Adrenal gland (tissue), 19 donors: ENCODE measurements at places on chromosomes 2 and 18. TPM values are rescaled to one million over a fixed set of nuclear protein-coding genes. Genes with fewer than 3 reads are reported as not detected.

- no peaks in the 10 kb centered on the region for H3K36me3 ChIP-seq
- no peak overlapping the region for H3K4me3 ChIP-seq
- H3K27ac ChIP-seq, result no peak overlapping the region
- DNase-seq, result no peak
- H3K4me1 ChIP-seq, result peaks cover 5% of the 10 kb centered on the region
Measured at GRCh38 chr2:113113807-113114206, 13.6 kb upstream of the IL1RN start.

DNA sequence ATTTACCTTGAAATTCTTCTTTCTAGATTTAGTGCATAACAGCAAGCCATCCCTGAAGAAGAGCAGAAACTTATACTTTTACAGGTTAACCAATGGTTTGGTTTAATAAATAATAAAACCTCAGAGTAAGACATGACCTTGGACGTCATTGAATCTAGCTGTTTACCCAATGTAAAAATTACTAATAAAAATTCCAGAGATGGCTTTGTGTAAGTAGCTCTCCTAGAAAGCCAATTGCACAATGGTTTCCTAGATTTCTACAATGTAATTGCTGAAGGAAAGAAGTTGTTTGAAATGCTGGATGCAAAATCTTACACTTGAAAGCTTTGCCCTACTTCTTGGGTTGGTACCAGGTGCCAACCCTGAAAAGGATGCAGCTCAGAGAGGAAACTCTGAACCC lies 1.5 kb downstream of the XDH start:
- no peaks in the 10 kb centered on the region for H3K4me1 ChIP-seq
- H3K27me3 ChIP-seq, result no peaks in the 10 kb centered on the region
- H3K4me3 ChIP-seq, result no peak overlapping the region
- no peak for DNase-seq
- no peak overlapping the region for H3K27ac ChIP-seq

- H3K27me3 ChIP-seq, result no peaks in the 10 kb centered on the region
- no peak overlapping the region for H3K4me3 ChIP-seq
- DNase-seq, result no peak
- H3K27ac ChIP-seq, result no peak overlapping the region
- H3K4me1 ChIP-seq, result no peaks in the 10 kb centered on the region
Measured at GRCh38 chr2:96225016-96225533, 16.4 kb upstream of the STARD7 start.

DNA sequence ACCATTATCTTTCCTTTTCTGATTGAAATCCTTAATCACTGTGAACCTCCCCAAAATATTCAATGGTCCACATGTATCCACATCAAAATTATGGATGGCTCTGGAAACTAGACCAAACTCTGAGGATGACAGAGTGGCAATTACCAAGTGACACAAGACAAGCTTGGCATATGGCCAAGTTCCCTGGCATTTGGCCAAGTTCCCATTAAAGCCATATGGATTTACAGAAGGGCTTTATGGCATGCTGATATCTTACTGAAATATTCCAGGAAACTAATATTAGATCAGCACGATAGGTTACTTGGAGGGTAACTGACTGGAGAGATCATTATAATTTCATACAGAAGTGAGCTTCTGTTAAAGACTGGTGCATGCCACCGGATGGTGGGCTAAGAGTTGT lies 21.9 kb upstream of the CERS6 start:
- H3K27me3 ChIP-seq, result no peaks in the 10 kb centered on the region
- H3K4me1 ChIP-seq, result no peaks in the 10 kb centered on the region
- no peaks in the 10 kb centered on the region for H3K36me3 ChIP-seq
- no peak overlapping the region for H3K4me3 ChIP-seq
- no peak for DNase-seq

DNA sequence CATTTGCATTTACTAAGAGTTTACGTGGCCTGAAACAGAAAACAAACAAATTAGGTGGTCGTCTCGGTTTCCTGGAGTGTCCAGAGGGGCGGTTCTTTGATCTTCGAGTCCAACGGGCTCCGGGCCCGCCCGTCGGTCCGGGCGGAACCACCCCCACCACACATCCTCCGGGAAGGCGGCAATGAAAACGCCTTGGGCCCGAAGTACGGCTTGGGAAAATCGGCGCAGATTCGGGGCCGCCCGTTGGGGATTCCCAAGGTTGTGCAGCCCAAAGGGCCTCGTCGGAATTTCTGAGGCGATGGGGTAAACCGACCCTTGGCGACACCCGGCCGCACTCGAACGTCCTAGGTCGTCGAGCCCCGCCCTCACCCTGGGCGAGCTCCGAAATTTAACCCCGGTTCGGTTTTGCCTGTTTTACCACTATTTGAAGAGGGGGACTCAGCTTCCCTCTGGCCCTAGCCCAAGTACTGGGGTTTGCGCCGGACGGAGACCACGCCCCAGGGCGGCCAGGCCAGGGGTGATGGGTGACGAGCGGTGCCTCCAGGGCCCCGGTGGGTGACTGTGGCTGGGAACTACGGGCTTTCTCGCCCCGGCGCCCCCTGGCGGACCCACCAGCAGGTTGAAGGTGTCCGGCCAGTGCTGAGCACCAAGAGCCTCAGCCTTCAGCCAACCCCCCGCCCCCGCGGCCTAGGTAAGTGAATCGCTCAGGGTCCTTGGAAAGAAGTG lies 1.9 kb upstream of the CFAP53 start:
- no peak overlapping the region for H3K4me3 ChIP-seq
- no peaks in the 10 kb centered on the region for H3K27me3 ChIP-seq
- H3K36me3 ChIP-seq, result peaks cover 45% of the 10 kb centered on the region
- DNase-seq, result peak; percentile 76

- no peak overlapping the region for H3K27ac ChIP-seq
- no peaks in the 10 kb centered on the region for H3K4me1 ChIP-seq
- no peaks in the 10 kb centered on the region for H3K27me3 ChIP-seq
- no peak for DNase-seq
- H3K36me3 ChIP-seq, result no peaks in the 10 kb centered on the region
- H3K4me3 ChIP-seq, result no peak overlapping the region
Measured at GRCh38 chr2:216721141-216721540, 25.8 kb upstream of the IGFBP5 start.

GRCh38 chr18:79583984-79584401 lies 95.6 kb upstream of the CTDP1 start:
- no peaks in the 10 kb centered on the region for H3K4me1 ChIP-seq
- no peaks in the 10 kb centered on the region for H3K27me3 ChIP-seq
- H3K27ac ChIP-seq, result no peak overlapping the region
- no peak overlapping the region for H3K4me3 ChIP-seq
- DNase-seq, result no peak

DNA sequence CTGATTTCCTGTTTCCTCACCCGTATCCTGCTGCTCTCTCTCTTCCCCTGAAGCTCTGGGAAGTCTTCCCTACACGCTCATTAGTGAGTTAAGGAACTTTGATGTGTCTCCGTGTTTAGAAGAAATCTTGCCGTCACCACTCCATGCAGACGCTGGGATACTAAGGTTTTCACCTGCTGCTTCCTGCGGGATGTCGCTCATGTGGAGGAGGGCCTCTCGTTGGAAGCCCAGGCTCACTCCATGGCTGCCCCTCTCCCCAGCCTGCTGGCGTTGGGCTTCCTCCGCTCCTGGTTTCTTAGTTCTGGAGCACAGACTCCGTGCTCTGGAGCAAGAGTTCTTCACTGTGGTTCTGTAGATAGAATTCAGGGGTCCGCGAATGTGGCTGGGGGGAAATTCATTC lies 326.3 kb downstream of the GBX2 start:
- no peak overlapping the region for H3K4me3 ChIP-seq
- no peaks in the 10 kb centered on the region for H3K27me3 ChIP-seq
- H3K27ac ChIP-seq, result no peak overlapping the region
- DNase-seq, result no peak

DNA sequence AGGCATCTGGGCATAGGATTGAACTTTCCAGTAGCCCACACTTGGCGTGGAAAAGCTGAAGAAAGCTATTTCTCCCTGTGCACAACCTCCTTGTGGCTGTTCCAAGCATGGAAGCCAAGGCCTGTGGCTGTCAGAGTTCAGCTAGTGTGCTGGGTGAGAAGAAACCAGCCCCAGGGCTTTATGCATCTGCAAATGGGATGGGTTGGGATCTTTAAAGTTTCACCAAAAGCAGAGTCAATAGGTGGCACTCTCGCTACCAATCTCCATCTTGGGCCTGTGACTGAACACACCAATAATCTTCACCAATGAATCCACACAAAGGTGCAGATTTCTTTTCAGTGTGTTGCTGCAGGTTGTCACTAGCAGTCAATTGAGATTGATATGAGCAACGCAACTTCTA lies 542.8 kb downstream of the NRXN1 start:
- H3K27me3 ChIP-seq, result no peaks in the 10 kb centered on the region
- no peak for DNase-seq
- H3K4me3 ChIP-seq, result no peak overlapping the region
- peaks cover 8% of the 10 kb centered on the region for H3K4me1 ChIP-seq

DNA sequence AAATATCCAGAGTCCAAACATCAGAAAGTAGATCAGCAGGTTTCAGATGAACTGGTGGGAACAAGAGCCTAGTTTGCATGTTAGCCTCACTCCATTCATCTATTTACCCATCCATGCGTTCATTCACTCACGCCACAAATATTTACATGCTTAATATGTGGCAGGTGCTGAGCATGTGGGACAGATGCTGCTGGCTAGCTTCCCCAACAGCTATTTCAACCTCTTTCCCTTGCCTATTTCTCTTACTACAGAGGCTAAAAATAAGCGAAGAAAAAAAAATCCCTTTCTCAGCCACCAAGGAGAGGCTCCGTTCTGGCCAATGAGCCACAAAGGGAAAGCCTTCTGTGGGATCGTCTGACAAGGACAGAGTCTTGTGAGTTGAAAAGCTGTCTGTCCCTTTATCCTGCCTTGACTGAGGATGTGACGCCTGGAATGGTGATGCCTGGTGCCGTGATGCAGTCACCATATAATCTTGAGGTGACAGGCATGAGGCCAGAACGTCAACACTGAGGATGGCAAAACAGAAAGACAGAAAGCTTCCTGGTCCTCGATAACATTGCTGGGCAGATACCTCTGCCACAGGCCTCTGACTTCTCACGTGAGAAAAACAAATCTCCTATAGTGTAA lies 78.2 kb downstream of the KCTD1 start:
- no peaks in the 10 kb centered on the region for H3K36me3 ChIP-seq
- no peak overlapping the region for H3K4me3 ChIP-seq
- no peak overlapping the region for H3K27ac ChIP-seq
- H3K4me1 ChIP-seq, result no peaks in the 10 kb centered on the region
- DNase-seq, result no peak

DNA sequence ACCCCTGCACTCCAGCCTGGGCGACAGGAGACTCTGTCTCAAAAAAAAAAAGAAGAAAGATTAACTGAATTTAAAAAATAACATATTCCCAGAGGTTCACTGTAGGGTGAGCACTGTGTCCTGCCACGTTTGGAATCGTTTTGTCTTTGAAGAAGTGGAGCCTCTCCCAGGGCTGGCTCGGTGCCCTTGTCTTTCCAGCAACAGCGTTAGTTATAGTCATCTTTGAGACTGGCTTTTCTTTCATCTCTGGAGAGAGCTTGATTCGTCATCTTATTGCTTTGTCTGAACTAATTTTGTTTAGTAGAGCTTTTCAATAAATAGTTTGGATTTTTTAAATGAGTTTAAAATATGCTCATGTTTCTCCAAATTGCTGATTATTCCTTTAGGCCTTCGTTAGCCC lies 50.5 kb downstream of the IMPA2 start:
- no peak overlapping the region for H3K4me3 ChIP-seq
- no peaks in the 10 kb centered on the region for H3K27me3 ChIP-seq
- H3K27ac ChIP-seq, result peak overlapping the region; percentile 53
- peak; percentile 90 for DNase-seq
- H3K36me3 ChIP-seq, result no peaks in the 10 kb centered on the region
- peaks cover 11% of the 10 kb centered on the region for H3K4me1 ChIP-seq

- H3K4me3 ChIP-seq, result no peak overlapping the region
- no peak overlapping the region for H3K27ac ChIP-seq
- no peaks in the 10 kb centered on the region for H3K4me1 ChIP-seq
- no peaks in the 10 kb centered on the region for H3K27me3 ChIP-seq
- no peaks in the 10 kb centered on the region for H3K36me3 ChIP-seq
Measured at GRCh38 chr2:196353717-196354116, 182.3 kb upstream of the STK17B start.

DNA sequence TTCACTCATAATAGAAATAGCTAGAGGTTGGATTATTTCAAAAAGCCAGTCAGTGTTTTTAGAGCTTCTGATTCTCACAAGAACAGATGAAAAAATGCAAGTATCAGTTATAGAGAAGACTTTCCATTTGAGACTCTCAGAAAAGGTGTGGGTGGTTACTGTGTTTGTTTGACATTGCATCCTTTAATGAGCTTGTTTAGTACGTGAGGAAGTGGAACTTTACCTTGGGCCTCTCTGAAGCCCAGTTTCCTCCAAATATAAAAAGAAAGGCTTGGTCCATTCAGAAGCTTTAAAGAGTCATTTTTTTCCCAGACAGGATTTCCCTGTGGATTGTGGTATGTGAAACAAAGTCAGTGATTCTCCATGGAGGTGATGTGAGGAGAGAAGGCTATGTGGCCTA lies 89.9 kb upstream of the RANBP2 start:
- no peaks in the 10 kb centered on the region for H3K36me3 ChIP-seq
- H3K27me3 ChIP-seq, result no peaks in the 10 kb centered on the region
- no peak overlapping the region for H3K4me3 ChIP-seq
- DNase-seq, result no peak
- peaks cover 5% of the 10 kb centered on the region for H3K4me1 ChIP-seq

DNA sequence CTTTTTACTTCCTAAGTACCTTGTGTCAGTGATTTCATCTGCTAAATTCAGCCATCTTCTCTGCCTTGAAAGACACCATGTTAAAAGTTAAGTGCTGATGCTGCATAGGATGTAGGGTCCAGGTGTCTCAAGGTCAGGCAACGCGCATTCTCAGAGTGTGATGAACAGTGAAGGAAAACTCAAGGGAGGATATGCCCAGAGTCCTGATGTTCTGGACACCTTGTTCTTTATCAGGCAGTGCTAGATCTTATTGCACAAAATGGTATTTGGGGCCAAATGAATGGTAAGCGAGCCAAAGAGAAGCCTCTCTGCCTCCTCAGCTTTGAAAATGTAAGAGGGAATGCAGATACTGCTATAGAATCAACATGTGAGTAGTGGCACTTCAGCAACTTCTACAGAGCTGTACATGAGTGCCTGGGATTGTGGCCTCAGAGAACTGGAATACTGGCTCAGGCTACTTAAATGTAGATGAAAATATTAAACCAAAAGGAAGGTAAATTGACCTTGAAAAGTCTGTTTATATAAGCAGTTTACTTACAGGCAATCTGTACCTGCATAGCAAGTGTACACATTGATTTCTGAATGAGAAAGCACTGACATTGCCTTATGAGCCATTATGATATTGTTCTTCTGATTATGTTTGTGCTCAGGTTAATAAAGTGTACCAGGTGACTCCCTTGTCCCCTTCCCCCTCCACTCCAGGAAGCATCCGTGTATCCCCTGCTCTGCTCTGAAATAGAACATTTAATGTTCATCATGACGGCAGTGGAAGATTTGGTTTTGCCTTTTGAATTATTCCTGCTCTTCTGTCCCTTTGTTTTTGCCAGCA lies 86.7 kb upstream of the RANBP2 start:
- H3K4me3 ChIP-seq, result no peak overlapping the region
- H3K27ac ChIP-seq, result no peak overlapping the region
- H3K4me1 ChIP-seq, result peaks cover 8% of the 10 kb centered on the region
- H3K36me3 ChIP-seq, result no peaks in the 10 kb centered on the region

Gene CHST9
- 0.14 TPM for total RNA-seq

Gene WNT10A
- total RNA-seq, result not detected

Gene ASXL3
- total RNA-seq, result 0.09 TPM

Gene RUFY4
- 0.14 TPM for total RNA-seq

Gene CNTNAP5
- total RNA-seq, result 0.11 TPM

Gene NBAS
- 36.5 TPM for total RNA-seq

Gene NPPC
- not detected for total RNA-seq

Gene CDH20
- total RNA-seq, result not detected

Gene CD8A
- total RNA-seq, result 2.9 TPM

Gene DLGAP1
- total RNA-seq, result 20.1 TPM
